ENCODE measurements at places on chromosomes 7 and 10. TPM values are rescaled to one million over a fixed set of nuclear protein-coding genes. Genes with fewer than 3 reads are reported as not detected.

GRCh38 chr7:126699707-126700106, 553.0 kb downstream of the GRM8 start:
- no peak overlapping the region for H3K4me3 ChIP-seq
- H3K36me3 ChIP-seq, result no peaks in the 10 kb centered on the region
- H3K4me1 ChIP-seq, result no peaks in the 10 kb centered on the region

GRCh38 chr10:113557424-113557862, 4.6 kb downstream of the HABP2 start:
- no peaks in the 10 kb centered on the region for H3K36me3 ChIP-seq
- H3K27me3 ChIP-seq, result peaks cover 70% of the 10 kb centered on the region
- H3K4me3 ChIP-seq, result peak overlapping the region; percentile 20

DNA sequence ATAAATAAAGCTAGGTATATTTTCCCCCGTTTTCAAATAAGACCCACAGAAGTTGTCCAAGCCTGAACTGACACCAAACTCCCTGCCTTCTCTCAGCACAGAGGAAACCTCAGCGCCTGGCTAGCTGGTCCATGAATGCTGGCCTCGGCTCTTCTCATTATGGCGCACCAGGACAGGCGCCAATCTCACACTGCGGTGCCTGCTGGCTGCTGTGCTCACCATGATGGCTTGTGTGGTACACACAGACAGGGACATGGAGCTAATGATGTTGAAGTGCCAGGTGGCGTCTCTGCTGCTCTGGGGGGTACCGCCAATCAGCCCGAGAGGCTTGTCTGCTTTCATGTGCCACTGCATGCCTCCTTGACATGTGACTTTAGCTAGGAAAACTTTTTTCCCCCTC, 43.2 kb upstream of the USP6NL start:
- H3K27ac ChIP-seq, result no peak overlapping the region
- peaks cover 7% of the 10 kb centered on the region for H3K27me3 ChIP-seq
- no peaks in the 10 kb centered on the region for H3K36me3 ChIP-seq
- no peak for DNase-seq
- no peaks in the 10 kb centered on the region for H3K4me1 ChIP-seq
- H3K4me3 ChIP-seq, result no peak overlapping the region

- no peak overlapping the region for H3K4me3 ChIP-seq
- H3K27ac ChIP-seq, result no peak overlapping the region
- H3K36me3 ChIP-seq, result peaks cover 18% of the 10 kb centered on the region
- DNase-seq, result no peak
These were observed 203.7 kb downstream of the EBF3 start for GRCh38 chr10:129760416-129760815.

GRCh38 chr7:75616421-75617167, 122.1 kb downstream of the HIP1 start:
- H3K36me3 ChIP-seq, result no peaks in the 10 kb centered on the region
- H3K4me3 ChIP-seq, result no peak overlapping the region
- H3K27me3 ChIP-seq, result no peaks in the 10 kb centered on the region
- no peak for DNase-seq
- no peak overlapping the region for H3K27ac ChIP-seq

- DNase-seq, result no peak
- H3K4me3 ChIP-seq, result no peak overlapping the region
- no peaks in the 10 kb centered on the region for H3K27me3 ChIP-seq
These were observed 663.4 kb downstream of the INHBA start for GRCh38 chr7:41039386-41039953.

DNA sequence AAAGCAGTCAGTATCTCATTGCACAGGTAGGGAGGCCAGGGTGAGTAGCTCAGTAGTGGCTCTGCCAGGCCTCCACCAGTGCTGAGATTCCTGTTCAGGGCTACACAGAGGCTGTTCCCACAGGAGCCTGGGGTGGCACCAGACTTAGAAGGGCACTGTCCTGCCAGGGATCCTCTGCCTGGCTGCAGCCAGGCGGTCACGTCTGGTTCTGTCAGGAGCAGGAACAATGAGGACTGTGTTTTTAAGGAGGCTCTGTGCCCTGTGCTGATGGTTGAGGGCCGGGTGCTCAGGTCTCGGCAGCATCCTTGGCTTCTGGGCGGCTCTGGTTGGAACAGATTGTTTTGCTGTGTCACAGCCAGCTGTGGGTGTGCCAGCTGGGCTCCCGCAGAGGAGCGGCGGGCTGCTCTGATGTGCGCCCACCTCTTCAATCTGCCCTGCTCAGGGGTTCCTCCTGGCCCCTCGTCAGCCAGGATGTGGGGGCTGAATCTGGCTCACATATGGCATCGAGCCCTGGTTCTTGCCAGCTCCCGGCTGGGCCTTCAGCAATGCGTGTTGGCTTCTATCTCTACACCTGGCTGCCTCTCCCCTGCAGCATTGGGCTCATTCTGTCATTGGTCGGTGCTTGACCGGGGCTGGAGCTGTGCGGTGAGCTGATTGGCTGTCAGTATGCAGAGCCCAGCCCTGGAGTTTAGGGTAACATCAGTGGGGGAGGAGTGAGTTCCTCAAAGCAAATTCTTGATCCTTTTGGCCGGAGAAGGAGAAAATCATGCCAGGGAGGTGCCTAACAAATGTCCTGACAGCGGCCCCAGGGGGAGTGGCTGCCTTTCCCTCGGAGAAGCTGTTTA, 41.2 kb downstream of the TACR2 start:
- H3K27me3 ChIP-seq, result no peaks in the 10 kb centered on the region
- peak overlapping the region; percentile 11 for H3K4me3 ChIP-seq
- H3K4me1 ChIP-seq, result peaks cover 45% of the 10 kb centered on the region
- H3K27ac ChIP-seq, result peak overlapping the region; percentile 76
- no peak for DNase-seq

Gene FRG2B
- not detected for total RNA-seq

GRCh38 chr10:71585564-71586290, 133.9 kb downstream of the C10orf105 start:
- H3K4me1 ChIP-seq, result no peaks in the 10 kb centered on the region
- no peaks in the 10 kb centered on the region for H3K36me3 ChIP-seq
- peaks cover 44% of the 10 kb centered on the region for H3K27me3 ChIP-seq
- no peak overlapping the region for H3K27ac ChIP-seq
- no peak for DNase-seq

Gene ANKRD30A
- not detected for total RNA-seq

Gene CCDC126
- total RNA-seq, result 8.9 TPM

Data from left ventricle myocardium inferior (tissue), 1 donor.